Ovary (tissue), 10 donors: ENCODE measurements at places on chromosomes 13 and 19.

GRCh38 chr13:101202590-101202989 is 213.7 kb downstream of the NALCN start:
- no peak for DNase-seq

DNA sequence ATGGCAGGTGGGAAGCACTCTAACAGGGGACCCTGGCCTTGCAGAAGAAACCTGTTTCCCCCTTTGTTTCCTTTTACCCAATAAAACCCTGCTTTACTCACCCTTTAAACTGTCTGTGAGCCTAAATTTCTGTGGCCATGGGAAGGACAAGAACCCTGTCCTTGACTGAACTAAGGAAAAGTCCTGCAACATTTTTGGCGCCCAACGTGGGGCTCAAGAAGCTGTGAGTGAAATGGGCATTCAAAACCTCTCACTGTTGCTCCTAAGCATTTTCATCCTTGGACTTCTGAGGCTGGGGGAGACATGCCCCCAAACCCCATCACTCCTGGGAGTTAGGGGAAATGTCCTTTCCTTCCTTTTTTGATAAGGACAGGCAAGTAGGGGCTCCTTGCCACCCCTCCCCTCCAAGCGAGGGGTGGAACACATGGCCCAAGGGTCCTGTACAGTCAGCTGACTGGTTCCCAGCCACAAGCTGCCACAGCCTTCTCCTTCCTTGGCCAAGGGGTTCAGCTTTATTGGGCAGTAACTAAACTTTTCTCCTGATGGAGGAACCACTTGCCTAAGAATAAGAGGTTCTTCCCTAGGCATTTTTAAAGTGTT is 381.6 kb downstream of the KLF5 start:
- no peak for DNase-seq

GRCh38 chr19:13930402-13930801 is 7.8 kb downstream of the PODNL1 start:
- no peak for DNase-seq

GRCh38 chr13:33642374-33643065 is 175.4 kb upstream of the RFC3 start:
- DNase-seq: peak; percentile 41

DNA sequence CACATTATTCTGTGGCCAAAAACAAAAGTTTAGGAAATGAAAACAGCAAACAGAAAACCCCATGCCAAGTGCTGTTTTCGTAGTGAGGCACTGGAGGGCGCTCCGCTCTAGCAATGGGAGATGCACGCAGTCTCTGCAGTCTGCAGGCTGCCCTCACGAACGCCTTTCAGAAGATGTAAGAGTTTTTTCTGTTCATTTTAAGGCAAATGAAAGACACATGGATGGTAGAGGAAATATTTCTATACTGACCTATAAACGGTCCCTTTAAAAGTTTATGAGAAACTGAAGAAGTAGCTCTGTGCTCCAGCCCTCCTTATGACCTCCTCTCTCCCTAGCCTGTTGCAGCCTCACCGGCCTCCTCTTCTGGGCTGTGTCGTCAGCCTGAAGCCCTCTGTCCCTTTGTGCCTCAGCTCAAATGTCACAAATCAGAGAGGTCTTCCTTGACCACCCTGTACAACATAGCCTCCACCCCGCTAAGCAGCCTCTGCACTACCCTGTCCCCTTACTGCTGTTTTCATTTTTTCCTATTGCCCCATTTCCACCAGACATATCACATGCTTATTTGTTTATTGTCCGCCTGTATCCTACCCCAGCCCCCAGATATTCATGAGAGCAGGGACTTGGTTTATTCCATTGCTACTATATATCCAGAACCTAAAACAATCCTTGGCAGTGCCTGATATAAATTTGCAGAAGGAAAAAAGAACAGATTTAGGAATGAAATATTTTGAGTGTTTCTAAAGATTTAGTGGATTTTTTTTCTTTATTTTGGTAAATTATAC is 116.4 kb downstream of the TM9SF2 start:
- peak; percentile 53 for DNase-seq

GRCh38 chr19:16210168-16210567 is 12.5 kb downstream of the AP1M1 start:
- no peak for DNase-seq

- no peak for DNase-seq
These were observed 299.1 kb upstream of the TSHZ3 start for GRCh38 chr19:31648347-31648746.

GRCh38 chr19:6654347-6655310 is 15.3 kb downstream of the TNFSF14 start:
- no peak for DNase-seq

DNA sequence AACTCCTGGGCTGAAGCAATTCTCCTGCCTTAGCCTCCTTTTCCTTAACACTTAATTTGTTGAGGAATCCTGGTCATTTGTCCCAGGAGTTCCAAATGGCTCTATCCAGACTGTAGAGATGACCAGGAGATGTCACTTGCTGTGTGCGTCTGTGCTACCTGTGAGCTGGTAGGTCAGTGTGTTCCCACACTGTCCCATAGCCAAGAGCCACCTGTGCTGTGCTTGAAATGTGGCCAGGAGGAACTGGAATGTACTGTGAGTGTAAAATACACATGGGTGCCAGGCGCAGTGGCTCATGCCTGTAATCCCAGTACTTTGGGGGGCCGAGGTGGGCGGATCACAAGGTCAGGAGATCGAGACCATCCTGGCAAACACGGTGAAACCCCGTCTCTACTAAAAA is 29.4 kb upstream of the KDM4B start:
- no peak for DNase-seq

DNA sequence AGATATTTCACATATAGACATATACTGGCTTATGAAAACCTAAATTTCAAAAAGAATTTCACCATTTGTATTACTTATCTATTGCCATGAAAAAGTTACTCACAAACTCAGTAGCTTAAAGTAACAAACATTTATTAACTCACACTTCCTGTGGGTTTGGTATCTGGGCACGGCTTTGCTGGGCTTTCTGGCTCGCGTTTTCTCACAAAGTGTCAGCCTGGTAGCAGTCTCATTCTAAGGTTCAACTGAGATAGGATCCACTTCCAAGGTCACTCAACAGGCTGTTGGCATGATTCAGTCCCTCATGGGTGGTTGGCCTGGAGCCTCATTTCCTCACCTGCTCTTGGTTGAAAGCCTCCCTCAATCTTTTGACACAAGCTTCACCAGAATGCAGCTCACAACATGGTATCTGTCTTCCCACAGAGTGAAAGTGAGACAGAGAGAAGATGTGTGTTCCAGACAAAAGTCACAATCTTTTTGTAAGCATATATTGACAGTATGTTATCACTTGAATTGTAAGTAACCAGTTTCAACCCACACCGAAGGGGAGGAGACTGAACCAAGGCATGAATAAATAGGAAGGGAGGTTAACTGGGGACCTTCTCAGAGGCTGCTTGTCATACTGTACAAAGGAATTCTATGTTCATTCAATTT is 1065.8 kb upstream of the SPRY2 start:
- no peak for DNase-seq

- DNase-seq: peak; percentile 32
These were observed 16.1 kb upstream of the IRGC start for GRCh38 chr19:43699506-43700394.

DNA sequence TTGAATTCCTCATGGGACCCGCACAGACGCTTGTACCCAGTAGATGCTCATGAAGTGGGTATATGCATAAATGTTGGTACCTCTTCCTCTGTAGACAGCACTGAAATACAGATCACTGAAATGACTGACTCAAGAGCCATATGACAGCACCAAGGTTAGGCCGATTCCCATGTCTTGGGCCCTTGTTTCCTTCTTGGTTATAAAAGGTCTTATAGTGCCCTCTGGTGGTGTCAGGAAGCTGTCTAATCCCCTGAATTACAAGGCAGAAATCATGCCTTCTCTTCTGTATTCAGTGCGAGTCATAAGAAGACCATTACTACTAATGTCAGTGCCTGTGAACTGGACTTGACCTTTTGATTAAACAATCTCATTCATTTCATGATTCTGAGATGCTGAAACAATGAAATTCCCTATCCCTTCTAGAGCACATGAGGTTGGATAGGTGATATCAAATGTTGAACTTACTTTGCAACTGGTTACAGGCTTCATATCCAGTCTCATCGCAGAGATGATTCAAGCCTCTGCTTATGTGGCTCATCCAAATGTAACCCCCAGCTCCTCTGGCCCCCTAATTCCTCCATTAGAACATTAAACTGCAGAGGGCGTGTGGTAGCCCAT is 59.7 kb downstream of the SPATA13 start:
- DNase-seq: no peak

DNA sequence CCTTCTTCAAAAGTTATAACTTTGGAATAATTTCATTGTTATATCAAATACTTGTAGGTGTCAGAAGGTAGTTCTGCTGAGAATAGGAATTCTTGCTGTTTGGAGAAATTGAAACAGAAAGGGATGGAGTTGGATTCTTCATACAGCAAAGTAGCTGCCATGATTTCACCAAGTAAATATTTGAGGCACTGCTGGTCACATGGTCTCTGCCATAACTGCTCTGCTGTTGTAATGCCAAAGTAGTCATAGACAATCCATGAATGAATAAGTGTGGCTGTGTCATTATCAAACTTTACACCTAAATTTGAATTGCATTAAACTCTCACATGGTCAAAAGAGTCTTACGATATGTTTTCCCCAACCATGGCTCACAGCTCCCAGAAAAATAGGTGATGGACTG is 308.6 kb downstream of the GPC6 start:
- no peak for DNase-seq

- DNase-seq: peak; percentile 76
These were observed 957 bp upstream of the CCDC194 start for GRCh38 chr19:17394891-17395415.

DNA sequence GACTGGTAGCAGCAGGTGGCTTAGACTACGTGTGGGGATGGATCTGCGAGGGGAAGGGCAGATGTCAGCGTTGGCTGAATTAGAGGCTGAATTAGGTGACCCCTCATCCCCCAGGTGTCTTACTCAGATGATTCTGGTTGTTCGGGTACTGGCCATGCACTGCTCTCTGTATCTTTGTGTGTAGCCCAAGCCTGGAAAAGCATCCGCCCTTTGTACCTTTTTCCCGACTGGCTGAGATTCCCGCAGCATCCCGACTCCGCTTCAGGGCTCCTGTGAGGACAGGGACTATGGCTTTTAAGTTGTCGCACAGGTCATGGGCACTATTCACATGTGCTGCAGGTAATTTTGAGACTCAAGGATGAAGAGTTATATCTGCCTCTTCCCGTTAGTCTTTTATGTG is 7.2 kb downstream of the TFDP1 start:
- DNase-seq: peak; percentile 0

- no peak for DNase-seq
These were observed 3.2 kb upstream of the PRKCG start for GRCh38 chr19:53878776-53879139.

DNA sequence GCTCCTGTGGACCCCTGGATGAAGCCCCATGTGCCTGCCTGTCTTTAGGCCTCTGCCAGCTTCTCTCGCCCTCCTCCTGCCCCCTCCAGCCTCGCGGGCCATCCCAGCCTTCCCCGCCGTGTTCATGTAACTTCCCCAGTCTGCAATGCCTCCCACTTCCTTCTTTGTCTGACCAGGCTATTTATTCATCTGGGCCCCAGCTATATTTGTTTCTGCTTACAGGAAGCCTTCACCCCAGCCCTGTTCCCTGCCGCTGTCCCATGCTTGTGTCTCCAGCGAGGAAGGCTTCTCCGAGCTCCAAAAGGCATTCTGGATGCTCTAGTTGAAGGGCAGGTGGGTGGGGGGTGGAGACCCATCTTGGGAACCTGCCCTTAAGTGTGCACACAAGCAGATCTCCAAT is 7.9 kb upstream of the C3 start:
- DNase-seq: no peak

DNA sequence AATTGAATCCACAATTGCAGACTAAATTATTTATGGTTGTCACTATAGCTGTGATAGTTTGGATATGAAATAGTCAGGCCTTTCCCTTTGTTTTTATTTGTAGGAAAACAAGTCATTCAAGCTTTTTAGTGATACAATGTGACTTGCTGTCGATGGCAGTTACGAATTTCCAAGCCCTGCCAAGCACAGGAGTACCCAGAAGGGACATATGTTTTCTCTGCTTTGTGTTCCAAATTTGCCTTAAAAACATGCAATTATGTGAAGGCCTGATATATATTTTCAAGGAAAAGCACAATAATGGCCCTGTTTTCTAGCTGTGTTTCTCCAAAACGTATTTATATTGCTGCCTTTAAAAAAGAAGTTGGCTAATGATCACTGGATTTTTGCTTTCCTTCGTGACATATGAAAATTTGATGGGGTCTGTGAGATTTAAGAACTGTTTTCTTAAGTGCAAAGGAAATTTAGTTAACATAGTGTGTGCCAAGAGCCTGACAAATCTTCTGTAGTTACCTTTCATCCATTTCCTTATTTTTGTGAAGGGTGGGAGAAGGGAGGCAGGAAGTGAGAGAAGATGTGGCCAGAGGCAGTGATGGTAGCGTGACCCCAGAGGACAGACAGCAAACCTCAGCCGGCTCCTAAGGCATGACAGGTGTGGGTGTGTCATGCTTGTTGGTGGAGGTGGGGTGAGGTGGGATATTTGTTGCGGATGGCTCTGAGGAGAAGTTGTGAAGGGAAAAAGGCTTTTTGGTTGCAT is 79.6 kb downstream of the TEX26 start:
- no peak for DNase-seq

DNA sequence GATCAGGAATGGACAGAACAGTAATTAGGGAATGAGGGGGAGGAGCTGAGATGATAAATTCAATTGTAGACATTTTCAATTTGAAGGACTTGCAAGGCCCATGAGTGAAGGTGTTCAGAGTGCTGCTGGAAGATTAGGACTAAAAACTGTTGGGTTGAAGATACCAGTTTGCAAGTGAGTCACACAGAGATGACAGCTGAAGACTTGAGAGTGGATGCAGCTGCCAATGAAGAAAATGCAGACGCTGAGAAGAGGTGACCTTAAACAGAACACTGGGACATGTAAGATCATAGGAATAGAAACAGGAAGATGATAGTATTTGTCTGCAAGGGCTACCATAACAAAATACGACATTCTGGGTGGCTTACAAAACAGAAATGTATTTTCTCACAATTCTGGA is 1716.5 kb upstream of the SLC10A2 start:
- no peak for DNase-seq

DNA sequence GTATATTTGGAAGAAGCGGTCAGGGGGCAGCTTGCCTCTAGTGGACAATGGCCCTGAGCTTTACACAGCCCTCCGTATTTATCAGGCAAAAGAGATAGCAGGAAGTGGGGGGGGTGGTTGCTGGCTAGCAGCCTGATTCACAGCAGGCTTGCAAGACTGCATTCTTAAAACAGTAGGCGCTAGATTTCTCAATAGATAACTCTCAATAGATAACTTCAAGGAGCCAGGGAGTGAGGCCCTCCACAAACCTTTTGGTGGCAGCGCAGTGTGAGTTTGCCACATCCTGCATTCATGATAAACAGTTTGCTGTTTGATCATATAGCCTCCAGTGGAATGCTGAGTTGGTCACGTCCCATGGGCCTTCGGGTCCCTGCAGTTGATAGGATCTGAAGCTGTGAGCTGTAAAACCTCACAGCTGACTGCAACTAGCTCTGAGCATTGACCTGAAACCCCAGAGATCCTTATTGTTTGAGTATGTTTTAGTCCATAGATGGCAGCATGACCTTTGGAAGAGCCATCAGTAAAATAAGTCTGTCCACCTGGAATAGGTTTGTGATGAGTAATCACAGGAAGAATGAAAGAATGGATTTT is 12.2 kb downstream of the FPR3 start:
- DNase-seq: no peak
